ENCODE measurements at places on chromosomes 11 and 22. TPM values are rescaled to one million over a fixed set of nuclear protein-coding genes. Genes with fewer than 3 reads are reported as not detected.

DNA sequence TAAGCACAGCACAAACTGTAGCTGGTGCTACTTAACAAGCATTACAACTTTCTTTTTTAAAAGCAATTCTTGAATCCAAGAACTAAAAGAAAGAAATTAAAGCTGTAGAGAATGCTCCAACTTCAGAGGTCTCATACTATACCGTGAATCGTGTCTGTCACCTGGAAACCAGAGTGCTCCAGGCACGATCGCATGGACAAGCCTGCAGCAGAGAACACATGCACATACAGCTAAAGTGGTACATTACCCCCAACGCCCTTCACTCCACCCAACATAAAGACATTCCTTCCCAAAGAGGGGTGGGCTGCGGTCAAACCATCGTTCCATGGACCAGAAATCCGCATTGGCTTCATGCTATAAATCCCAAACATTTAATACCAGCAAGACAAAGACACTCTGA lies 31.5 kb downstream of the CHKA start:
- DNase-seq = no peak

TCN2 gene
- 28.8 TPM for total RNA-seq

C11orf91 gene
- total RNA-seq = not detected

DNA sequence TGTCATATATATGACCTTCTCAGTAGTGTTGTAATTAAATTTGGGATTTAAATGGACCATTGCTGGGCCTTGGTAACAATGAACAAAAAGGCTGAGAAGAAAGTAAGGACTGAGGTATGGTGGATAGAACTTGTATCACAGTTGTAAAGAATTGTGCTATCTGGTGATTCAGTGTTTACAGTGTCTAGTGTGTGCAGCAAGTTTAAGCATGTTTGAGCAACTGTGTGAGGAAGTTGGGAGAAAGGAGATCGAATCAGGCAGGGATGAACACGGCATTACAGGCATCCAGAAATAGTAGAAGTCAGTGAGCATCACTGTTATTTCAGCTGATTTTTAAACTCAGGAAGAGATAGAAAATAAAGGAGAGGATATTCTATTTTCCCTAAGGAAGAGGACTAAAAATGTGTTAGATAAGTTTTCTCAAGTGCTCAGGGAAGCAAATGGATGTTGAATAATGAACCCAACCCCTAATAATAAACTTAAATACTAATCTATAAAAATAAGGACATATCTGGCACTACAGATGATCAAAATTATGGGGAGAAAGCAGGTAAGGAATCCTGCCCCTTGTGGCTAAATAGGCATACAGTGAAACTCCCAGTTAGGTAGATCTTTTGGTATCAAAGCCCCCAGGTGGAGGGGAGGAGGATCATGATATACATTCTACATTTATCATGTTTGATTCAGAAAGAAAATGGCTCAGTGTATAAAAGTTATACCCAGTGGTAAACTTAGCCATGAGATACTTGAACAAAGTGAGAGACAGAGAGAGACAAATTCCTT lies 361.0 kb upstream of the ANO3 start:
- DNase-seq = no peak

RASGRP2 gene
- total RNA-seq = 3.2 TPM

GAL3ST1 gene
- total RNA-seq = 13.0 TPM

Data from hepatocyte (in vitro differentiated cells).